ENCODE measurements at places on chromosomes 7 and 10.

GRCh38 chr7:47197486-47197885, 384.4 kb downstream of the TNS3 start:
- no peak for DNase-seq

DNA sequence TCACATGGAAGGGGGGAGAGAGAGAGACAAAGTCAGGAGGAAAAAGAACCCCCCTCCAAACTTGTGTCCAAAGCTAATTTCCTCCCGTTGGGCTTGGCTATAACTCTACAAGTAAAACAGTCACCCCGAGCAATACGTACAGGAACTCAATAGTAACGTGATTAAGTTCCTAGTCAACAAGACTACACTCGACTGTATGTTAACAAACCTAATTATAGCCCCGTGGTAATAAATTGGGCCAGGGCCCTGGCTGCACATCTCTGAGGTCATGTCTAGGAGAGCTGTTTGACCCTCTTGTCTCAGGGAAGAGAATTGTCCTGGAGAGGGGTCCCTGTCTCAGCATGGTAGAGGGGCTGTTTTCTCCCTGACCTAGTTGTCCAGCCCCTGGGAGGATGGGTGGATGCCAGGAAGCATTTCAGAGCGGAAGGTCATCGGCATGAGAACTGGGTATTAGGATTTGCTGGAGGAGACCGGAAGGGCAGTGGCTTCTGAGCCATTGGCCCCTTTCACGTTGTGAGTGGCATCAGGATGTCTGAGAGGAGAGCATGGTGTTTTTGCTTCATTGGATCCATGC, 60.2 kb upstream of the COMTD1 start:
- DNase-seq: no peak

DNA sequence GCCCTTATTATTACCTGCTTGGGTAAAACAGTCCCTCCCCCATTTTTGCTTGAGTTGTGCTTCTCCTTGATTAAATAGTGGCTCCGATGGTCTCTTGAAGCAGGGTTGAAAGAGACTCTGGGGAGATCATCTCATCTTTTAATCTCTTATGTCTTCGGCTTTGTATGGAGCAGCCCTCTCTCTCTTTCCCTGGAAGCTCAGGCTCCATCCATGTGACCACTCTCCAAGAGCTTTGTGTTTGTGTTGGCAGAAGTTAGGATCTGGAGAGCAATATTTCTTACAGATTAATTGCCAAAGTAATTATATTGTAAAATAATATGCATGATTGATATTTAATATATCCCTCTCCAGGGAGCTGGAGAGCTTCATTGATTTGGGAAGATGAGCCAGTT, 76.9 kb downstream of the LRRC4 start:
- no peak for DNase-seq

DNA sequence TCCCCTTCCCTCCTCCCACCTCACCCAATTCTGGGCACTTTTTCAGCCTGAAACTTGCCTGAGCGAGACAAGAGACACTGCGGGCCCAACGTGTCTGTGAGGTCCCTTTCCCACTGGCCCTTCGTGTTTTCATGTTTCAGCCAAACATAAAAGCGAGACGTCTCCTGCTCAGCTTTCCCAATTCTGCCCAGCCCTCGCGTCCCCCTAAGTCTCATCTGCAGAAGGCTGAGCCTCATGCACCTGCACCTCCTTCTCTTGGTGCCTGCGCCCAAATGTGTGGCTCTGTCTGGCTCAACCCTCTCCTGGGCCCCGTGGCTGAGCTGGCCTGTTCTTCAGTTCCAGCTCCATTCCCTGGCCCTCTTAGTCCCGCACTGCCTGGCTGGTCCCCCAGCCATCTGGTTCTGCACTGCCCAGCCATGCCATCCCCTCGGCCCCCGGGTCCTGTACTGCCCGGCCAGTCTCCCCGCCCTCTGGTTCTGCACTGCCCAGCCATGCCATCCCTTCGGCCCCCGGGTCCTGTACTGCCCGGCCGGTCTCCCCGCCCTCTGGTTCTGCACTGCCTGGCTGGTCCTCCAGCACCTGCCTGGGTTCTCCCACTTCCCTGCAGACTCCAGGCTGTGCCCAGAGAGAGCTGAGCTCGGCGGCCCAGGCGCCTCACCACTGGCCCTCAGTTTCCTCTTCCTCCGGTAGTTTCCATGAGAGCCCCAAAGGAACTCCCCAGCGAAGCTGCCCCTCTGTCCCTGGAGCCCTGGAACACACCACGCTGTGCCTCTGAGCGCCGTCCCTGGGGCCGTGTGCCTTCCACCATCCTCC, 224.1 kb downstream of the DNAJB6 start:
- DNase-seq: no peak

DNA sequence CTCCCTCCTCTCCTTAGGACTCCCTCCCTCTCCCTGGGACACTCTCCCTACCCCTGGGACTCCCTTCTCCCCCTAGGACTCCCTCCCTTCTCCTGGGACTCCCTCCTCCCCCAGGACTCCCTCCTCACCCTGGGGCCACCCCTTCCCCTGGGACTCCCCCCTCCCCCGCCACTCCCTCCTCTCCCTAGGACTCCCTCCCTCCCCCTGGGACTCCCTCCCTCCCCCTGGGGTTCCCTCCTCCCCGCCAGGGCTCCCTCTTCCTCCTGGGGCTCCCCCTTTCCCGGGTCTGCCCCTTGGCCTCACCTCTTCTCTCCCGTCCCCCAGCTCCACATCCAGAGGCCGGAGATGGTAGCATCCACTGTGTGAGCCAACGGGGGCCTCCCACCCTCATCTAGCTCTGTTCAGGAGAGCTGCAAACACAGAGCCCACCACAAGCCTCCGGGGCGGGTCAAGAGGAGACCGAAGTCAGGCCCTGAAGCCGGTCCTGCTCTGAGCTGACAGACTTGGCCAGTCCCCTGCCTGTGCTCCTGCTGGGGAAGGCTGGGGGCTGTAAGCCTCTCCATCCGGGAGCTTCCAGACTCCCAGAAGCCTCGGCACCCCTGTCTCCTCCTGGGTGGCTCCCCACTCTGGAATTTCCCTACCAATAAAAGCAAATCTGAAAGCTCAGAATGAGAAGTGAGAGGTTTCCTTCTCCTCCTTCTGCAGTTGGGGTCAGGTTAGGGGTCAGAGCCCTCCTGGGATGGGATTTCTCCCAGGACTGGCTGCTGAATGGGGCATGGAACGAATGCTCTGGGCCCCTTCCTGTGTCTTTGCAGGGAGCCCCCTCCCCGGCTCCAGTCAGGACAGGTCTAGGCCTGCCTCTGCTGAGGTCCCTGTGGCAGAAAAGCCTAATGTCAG, 1.4 kb upstream of the MUC17 start:
- no peak for DNase-seq

DNA sequence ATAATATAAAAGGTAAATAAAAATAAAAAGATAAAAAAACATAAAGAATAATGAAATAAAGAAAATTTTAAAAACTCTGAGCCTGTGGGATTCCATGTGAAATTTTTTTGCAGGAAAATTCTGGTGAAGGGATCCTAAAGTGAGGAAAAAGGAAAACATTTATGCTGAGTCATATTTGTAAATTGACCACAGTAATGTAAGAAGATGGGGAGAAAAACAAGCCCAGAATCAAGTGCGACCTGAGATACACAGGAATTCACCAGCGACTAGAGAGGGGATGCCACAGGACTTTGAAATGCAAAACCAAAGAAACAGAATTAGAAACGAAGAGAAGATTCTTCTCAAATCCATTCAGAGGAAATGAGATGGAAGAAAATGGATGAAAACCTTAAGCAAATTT, 133.8 kb upstream of the PFKP start:
- no peak for DNase-seq

GRCh38 chr10:124592736-124593430, 131.3 kb downstream of the LHPP start:
- no peak for DNase-seq

GRCh38 chr10:121260377-121260776, 337.9 kb downstream of the FGFR2 start:
- DNase-seq: no peak

GRCh38 chr7:10034843-10035556, 938.7 kb upstream of the PHF14 start:
- DNase-seq: no peak

- DNase-seq: peak; percentile 89
Observed at GRCh38 chr7:1028044-1028770, 16.1 kb upstream of the GPR146 start.

DNA sequence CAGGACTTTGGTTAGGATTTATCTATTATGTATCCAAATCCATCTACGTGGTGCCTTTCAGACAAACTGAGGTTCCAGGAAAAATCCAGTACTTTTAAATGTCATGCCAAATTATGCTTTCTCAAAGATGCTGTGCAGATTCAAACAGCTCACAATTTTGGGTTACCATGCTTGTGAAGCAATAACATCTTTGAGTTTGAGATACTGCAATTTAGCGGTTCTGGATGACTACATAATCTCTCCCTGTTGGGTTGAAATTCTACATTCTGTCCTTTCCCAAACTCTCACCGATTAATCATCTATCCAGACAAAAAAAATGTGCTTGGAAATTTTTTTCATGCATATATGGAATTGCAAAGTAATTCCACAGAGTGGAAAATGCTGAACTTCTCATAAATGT, 3.5 kb downstream of the RHOBTB1 start:
- DNase-seq: no peak

DNA sequence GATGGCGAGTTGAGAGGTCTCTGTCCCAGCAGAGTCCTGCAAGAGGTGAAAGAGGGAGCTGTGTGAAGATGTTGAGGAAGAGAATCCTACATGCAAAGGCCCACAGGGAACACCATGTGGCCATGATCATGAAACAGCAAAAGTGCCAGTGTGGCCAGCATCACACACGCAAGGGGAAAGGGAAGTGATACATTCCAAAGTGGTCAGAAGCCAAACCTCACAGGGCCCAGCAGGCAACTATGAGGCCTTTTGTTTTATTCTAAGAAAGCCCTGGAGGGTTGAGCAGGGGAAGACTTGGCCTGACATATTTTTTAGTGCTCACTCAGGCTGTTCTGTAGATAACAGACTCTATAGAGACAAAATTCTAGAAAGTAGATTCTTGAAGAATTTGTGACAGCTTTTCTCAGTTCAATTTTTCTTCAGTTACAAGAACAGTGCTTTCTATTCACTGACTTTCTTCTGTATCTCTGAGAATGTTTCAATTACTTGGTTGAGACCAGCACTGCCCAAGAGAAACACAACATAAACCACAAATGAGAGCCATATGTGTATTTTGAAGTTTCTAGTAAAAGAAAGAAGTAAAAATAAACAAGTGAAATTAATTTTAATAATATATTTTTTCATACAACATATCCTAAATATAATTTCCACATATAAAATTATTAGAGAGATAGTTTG, 82.3 kb downstream of the HTR7 start:
- no peak for DNase-seq

GRCh38 chr10:15365692-15366091, 5.4 kb downstream of the FAM171A1 start:
- DNase-seq: no peak

DNA sequence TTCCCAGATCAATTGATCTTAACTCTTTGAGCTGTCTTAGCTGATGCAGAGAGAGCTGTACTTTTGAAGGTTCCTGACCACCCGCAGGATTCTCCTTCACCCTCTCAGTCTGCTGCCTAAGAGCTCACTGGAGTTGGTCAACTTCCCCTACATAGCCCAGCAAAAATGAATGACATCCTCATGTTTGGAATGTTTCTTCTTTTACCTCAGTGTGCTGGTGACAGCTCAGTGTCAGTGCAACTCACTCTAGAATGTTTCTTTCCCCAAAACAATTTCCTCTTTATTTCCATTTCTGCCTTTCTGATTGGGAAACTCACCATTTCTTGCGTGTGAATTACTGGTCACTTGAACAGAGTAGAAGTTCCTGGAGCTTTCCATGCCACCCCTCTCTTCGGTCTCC, 48.7 kb downstream of the LSMEM1 start:
- DNase-seq: no peak

- no peak for DNase-seq
Observed at GRCh38 chr10:74453169-74453568, 302.1 kb downstream of the ADK start.

DNA sequence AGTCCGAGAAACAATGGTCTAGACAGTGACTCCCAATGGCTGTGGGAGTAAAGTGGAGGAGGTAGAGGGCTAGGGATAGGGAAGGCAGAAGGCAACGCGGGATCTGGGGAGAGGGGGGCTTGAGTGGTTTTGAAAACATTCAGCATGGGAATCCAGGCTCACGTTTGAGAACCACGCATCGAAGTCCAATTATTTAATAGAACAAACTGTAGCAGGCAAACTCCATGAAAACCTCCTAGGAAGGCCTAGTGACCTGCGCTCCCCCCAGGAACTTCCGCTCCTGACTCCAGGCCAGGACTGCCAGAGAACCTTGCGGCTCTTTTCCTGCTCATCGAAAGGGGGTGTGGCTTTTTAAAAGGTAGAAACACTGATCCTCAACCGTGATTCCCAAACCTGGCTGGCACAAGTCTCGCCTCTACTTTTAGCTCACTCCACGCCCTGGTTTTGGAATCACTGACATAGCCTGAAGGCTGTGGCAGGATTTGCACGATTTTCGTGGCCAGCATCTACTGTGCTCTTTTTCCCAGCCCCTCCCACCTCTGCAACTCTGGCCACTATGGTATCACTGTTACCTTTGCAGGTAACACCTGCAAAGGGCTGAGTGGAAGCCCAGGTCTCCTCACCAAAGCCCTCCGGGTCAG, 43.4 kb downstream of the MYOF start:
- no peak for DNase-seq

GRCh38 chr7:116955340-116955739, 2.0 kb downstream of the ST7 start:
- no peak for DNase-seq

DNA sequence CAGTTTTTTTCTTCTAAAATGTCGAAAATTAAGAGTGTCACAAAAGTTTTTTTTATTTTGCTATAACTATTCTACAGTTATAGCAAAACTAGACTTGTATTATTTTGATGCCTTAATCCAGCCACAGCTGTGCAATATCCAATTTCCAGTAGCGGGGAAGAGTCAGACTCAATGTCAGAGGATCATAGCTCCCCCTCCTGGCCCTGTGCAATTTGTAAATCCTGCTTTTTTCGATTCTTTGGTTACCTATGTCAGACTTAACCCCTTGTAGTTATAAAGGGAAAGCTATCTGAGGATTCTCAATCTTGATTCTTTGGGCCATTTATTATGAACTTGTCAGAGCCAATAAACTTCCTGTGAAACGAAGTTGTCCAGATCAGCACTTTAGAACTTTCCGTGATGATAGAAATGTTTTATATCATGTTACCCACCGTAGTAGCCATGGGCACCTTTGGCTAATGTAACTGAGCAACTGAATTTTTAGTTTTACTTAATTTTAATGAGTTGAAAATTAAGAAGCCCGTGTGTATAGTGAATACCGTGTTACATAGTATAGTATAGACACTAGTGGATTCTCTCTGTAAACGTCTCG, 87.7 kb upstream of the PRKCQ start:
- DNase-seq: no peak

DNA sequence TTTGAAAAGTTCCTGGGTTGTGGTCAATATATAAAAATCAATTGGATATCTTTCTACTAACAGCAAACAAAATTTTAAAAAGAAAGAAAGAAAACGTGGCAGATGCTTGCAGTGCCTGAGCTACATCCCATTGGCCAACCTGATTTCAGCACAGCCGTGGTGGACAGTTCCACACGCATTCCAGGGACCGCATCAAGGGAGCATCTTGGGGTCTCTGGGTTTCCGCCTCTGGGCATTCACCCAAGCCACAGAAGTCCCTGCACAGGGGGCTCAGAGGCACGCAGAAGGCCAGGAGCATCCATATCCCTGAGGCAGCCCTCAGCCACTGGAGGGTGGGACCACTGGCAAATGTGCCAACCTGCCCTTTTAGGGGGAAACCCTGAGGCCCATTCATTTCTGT, 254.5 kb upstream of the RNF32 start:
- no peak for DNase-seq

GRCh38 chr7:139620676-139621344, 97.3 kb downstream of the CLEC2L start:
- DNase-seq: no peak
